ENCODE measurements at places on chromosomes 16 and 17. TPM values are rescaled to one million over a fixed set of nuclear protein-coding genes. Genes with fewer than 3 reads are reported as not detected.

- H3K27me3 ChIP-seq, result no peaks in the 10 kb centered on the region
- no peak overlapping the region for H3K4me3 ChIP-seq
These were observed 33.6 kb downstream of the PIGL start for GRCh38 chr17:16250635-16251034.

GRCh38 chr16:81586417-81586816, 141.8 kb downstream of the CMIP start:
- no peaks in the 10 kb centered on the region for H3K27me3 ChIP-seq
- no peaks in the 10 kb centered on the region for H3K36me3 ChIP-seq

Gene KRTAP9-4
- total RNA-seq, result not detected

GRCh38 chr17:27491713-27492190, 35.5 kb downstream of the KSR1 start:
- no peaks in the 10 kb centered on the region for H3K27me3 ChIP-seq
- DNase-seq, result no peak
- peak overlapping the region; percentile 25 for H3K27ac ChIP-seq
- H3K4me3 ChIP-seq, result no peak overlapping the region
- peaks cover 57% of the 10 kb centered on the region for H3K4me1 ChIP-seq

DNA sequence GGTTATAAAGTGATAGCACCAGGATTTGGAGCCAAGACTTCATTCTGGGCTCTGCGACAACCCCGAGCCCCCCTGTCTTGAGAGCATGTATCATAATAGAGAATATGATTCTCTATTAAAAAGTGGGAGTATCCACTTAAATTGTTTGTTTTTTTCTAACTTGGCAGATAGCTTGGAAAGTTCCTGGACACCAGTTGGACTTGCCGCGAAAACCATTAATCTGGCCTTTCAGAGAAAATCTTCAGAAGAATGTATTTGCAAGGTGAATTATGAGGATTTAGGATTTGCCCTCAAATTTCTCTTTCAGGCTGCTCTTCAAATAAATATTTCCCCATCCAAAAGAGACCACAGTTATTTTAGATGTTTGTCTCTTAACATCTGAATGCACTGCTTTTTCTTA, 53.5 kb downstream of the MARCHF10 start:
- no peak for DNase-seq
- no peaks in the 10 kb centered on the region for H3K4me1 ChIP-seq
- H3K36me3 ChIP-seq, result no peaks in the 10 kb centered on the region
- H3K4me3 ChIP-seq, result no peak overlapping the region

DNA sequence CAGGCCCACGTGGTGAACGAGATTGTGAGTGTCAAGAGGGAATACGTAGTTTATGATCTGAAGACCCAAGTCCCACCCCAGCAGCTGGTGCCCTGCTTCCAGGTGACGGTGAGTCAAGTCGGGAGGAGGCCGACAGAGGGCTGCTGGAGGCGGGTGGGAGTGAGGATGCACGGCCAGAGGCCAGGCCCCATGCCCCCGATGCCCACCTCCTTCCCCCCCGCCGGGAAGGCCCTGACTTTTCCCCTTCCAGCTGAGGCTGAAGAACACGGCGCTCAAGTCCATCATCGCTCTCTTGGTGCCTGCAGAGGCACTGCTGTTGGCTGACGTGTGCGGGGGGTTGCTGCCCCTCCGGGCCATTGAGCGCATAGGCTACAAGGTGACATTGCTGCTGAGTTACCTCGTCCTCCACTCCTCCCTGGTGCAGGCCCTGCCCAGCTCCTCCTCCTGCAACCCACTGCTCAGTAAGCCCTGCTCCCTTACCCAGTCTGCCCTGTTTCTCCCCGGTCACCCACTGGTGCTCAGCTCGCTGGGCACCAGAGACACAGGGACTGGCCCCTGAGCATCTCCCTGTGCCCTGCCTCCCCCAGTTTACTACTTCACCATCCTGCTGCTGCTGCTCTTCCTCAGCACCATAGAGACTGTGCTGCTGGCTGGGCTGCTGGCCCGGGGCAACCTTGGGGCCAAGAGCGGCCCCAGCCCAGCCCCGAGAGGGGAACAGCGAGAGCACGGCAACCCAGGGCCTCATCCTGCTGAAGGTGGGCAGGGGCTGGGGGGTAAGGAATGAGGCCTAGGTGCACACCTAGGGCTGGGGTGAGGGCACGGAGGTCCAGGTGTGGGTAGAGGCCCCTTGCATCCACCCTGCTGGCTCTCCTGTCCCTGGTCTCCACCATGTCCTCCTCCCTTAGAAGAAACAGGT, 2.6 kb downstream of the ZACN start:
- H3K36me3 ChIP-seq, result peaks cover 20% of the 10 kb centered on the region
- no peak overlapping the region for H3K4me3 ChIP-seq
- no peak for DNase-seq
- peaks cover 9% of the 10 kb centered on the region for H3K4me1 ChIP-seq
- H3K27ac ChIP-seq, result peak overlapping the region; percentile 45
- H3K27me3 ChIP-seq, result peaks cover 26% of the 10 kb centered on the region

Gene ABCA5
- 12.0 TPM for total RNA-seq

Gene RNF40
- 100 TPM for total RNA-seq

DNA sequence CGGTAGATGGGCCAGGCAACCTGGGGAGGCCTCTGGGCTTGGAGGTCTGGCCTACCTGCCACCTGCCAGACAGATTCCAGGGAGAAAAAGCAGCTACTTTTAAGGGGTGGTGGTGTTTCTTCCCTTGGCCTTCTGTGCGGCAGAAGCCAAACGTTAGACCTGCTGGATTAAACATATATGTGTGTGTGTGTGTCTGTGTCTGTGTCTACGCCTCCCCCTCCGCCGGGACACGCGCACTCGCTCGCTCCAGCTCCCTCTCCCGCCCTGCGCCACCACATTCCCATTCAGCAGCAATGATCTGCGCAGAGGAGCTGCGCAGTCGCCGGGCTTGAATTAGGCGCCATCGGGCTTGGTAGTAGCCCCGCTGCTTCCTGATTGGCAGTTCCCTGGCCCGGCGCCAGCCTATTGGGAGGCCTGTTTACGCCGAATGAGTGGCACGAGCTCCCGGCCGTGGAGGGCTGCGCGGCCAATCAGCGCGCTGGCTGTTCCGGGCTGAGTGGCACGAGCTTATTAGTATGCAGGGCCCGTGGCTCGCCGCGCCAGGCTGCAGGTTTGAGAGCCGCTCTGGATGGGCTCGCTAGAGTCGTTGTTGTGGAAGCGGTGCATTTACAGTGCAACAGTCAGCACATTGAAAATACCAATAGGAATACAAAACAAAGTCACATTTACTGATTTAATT, at the start of gene BAHCC1:
Gene BAHCC1, plus strand, starts transcription at position 537 of the 679 bp plus-strand sequence. CDS start 4,283 bp downstream, outside the sequence.
- peaks cover 7% of the 10 kb centered on the region for H3K36me3 ChIP-seq
- peak within 1 kb of the TSS; percentile 78 for H3K27ac ChIP-seq
- H3K4me1 ChIP-seq, result peaks cover 16% of the 10 kb centered on the region
- H3K27me3 ChIP-seq, result peaks cover 53% of the 10 kb centered on the region
- DNase-seq, result peak; percentile 89
- H3K4me3 ChIP-seq, result peak within 1 kb of the TSS; percentile 59

- peaks cover 19% of the 10 kb centered on the region for H3K4me1 ChIP-seq
- no peaks in the 10 kb centered on the region for H3K27me3 ChIP-seq
- no peak for DNase-seq
- peaks cover 32% of the 10 kb centered on the region for H3K36me3 ChIP-seq
These were observed 53.3 kb upstream of the BCAR1 start for GRCh38 chr16:75304521-75305363.

- DNase-seq, result no peak
- no peak overlapping the region for H3K27ac ChIP-seq
- H3K36me3 ChIP-seq, result no peaks in the 10 kb centered on the region
- H3K27me3 ChIP-seq, result no peaks in the 10 kb centered on the region
- H3K4me1 ChIP-seq, result no peaks in the 10 kb centered on the region
These were observed 1494.7 kb upstream of the CDH8 start for GRCh38 chr16:63530974-63531373.

GRCh38 chr17:11557727-11558452, 40.4 kb upstream of the DNAH9 start:
- DNase-seq, result no peak
- H3K4me1 ChIP-seq, result no peaks in the 10 kb centered on the region
- no peaks in the 10 kb centered on the region for H3K27me3 ChIP-seq
- no peaks in the 10 kb centered on the region for H3K36me3 ChIP-seq

Gene LGALS9B
- total RNA-seq, result not detected

Gene OR2C1
- total RNA-seq, result not detected

- H3K27me3 ChIP-seq, result no peaks in the 10 kb centered on the region
- peak overlapping the region; percentile 26 for H3K27ac ChIP-seq
- peak; percentile 86 for DNase-seq
- H3K36me3 ChIP-seq, result peaks cover 42% of the 10 kb centered on the region
- peak overlapping the region; percentile 12 for H3K4me3 ChIP-seq
These were observed 14.2 kb downstream of the POLR3K start for GRCh38 chr16:38941-39892.

Gene CSH2
- not detected for total RNA-seq

- H3K27ac ChIP-seq, result no peak overlapping the region
- H3K27me3 ChIP-seq, result peaks cover 3% of the 10 kb centered on the region
- no peak overlapping the region for H3K4me3 ChIP-seq
- peaks cover 9% of the 10 kb centered on the region for H3K4me1 ChIP-seq
These were observed 32.1 kb downstream of the CCDC40 start for GRCh38 chr17:80068301-80069222.

DNA sequence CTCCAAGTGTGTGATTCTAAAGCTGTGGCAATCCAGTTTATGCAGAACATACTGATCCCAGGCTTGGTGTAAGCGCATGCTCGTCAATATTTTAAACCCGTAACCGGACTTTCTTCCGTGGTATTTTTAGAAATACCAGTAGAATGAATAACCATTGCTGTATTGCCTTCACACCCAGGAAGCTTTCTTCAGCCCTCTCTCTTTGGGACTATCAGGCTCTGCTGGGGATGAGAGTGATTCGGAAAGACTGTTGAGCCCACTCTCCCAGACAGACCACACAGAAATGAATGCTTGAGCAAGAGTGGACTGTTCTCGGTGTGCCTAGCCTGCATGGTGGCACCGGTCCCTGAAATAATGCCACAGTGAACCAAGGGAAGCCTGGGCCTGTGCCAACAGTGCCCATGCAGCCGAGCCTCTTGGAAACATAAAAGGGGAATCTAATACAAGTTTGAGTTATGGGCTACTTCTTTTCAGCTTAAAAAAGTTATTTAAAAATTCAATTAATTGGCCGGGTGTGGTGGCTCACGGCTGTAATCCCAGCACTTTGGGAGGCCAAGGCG, 89.9 kb upstream of the ELAC2 start:
- no peaks in the 10 kb centered on the region for H3K27me3 ChIP-seq
- no peak for DNase-seq
- H3K4me1 ChIP-seq, result no peaks in the 10 kb centered on the region
- no peaks in the 10 kb centered on the region for H3K36me3 ChIP-seq
- no peak overlapping the region for H3K27ac ChIP-seq

DNA sequence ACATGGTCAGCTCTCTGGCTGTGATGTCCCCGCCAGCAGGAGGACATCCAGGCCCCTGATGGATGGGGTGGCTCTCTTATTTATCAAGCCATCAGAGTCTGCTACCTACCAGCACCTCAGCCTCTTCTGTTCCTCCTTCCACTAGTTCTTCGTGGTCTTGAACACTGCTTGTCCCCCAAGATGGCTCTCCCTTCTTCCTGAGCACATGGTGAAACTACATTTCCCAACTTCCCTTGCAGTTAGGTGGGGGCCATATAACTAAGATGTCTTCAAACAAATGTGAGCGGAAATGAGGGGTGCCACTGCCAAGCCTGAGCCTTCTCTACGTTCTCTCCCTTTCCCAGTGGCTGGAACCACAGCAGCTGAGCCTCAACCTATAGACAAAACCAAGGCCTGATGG, 29.8 kb upstream of the CCDC182 start:
- DNase-seq, result no peak
- H3K36me3 ChIP-seq, result no peaks in the 10 kb centered on the region
- H3K4me1 ChIP-seq, result no peaks in the 10 kb centered on the region
- H3K27ac ChIP-seq, result no peak overlapping the region

Gene IL32
- 918 TPM for total RNA-seq

Gene EVI2A
- 30.4 TPM for total RNA-seq

GRCh38 chr17:77294761-77295160, 154.0 kb downstream of the SEC14L1 start:
- DNase-seq, result no peak
- peaks cover 11% of the 10 kb centered on the region for H3K27me3 ChIP-seq
- no peak overlapping the region for H3K27ac ChIP-seq
- H3K4me1 ChIP-seq, result peaks cover 3% of the 10 kb centered on the region
- no peaks in the 10 kb centered on the region for H3K36me3 ChIP-seq

GRCh38 chr16:52770828-52771227, 223.9 kb upstream of the TOX3 start:
- H3K4me3 ChIP-seq, result no peak overlapping the region
- no peak overlapping the region for H3K27ac ChIP-seq
- no peak for DNase-seq
- no peaks in the 10 kb centered on the region for H3K27me3 ChIP-seq

DNA sequence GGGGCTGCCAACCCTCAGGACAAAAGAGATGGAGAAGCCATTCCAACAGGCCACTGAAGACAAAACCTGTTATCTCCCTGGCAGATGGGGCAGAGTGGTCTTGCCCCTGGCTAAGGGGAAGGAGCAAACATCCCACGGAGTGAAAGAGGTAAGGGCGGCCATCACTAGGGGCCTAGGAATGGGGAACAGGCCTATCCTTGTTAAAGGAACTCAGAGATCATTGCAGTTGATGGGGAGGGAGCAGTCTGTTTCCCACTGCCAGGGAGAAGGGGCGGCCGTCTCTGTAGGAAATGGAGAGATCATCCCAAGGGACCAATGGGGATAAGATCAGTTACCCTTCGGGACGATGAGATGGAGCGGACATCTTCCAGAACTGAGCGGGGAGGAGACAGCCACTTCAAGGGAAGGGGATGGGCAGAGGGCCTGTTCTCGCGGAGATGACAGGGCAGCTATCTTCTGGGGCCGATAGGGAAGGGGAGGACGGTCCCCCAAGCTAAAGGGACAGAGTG, 581 bp upstream of the TMEM208 start:
- no peaks in the 10 kb centered on the region for H3K27me3 ChIP-seq
- peaks cover 43% of the 10 kb centered on the region for H3K36me3 ChIP-seq
- peaks cover 43% of the 10 kb centered on the region for H3K4me1 ChIP-seq
- H3K27ac ChIP-seq, result peak overlapping the region; percentile 98
- peak overlapping the region; percentile 98 for H3K4me3 ChIP-seq

DNA sequence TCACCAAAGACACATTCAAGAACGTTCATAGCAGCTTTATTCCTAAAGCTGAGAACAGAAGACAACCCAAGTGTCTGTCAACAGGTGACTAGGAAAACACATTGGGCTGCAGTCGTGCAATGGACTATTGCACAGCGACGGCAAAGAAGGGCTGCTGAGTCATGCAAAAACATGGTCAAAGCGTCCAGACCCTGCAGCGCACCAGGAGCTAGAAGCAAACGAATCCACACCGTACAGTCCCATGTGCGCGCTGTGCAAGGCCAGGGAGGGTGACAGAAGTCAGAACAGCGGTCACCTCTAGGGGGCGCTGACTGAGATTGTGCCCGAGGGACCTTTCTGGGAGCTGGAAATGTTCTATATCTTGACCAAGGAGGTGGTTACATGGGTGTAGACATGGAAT, 266.4 kb downstream of the MAF start:
- no peak overlapping the region for H3K4me3 ChIP-seq
- H3K27ac ChIP-seq, result no peak overlapping the region
- peak; percentile 60 for DNase-seq
- H3K4me1 ChIP-seq, result no peaks in the 10 kb centered on the region
- H3K36me3 ChIP-seq, result no peaks in the 10 kb centered on the region

GRCh38 chr16:58709333-58709732, 24.8 kb upstream of the SLC38A7 start:
- no peaks in the 10 kb centered on the region for H3K27me3 ChIP-seq
- peaks cover 43% of the 10 kb centered on the region for H3K36me3 ChIP-seq
- DNase-seq, result no peak
- no peak overlapping the region for H3K27ac ChIP-seq
- no peaks in the 10 kb centered on the region for H3K4me1 ChIP-seq

Gene SCNN1G
- not detected for total RNA-seq

Gene HOXB3
- 3.7 TPM for total RNA-seq

GRCh38 chr17:76994237-76994637, 126.0 kb downstream of the MGAT5B start:
- H3K36me3 ChIP-seq, result no peaks in the 10 kb centered on the region
- no peak overlapping the region for H3K4me3 ChIP-seq
- peaks cover 48% of the 10 kb centered on the region for H3K4me1 ChIP-seq
- DNase-seq, result no peak

Measured in activated CD4-positive, alpha-beta T cell treated with anti-CD3 and anti-CD28 coated beads, Interleukin-2, amount 10 ng/mL, durations not matched to agents 24 days and 14 days (primary cell).